ENCODE measurements at places on chromosomes 7 and 10. TPM values are rescaled to one million over a fixed set of nuclear protein-coding genes. Genes with fewer than 3 reads are reported as not detected.

The ARF5 gene
- total RNA-seq = 163 TPM

The INA gene
- total RNA-seq = 18.6 TPM

The FZD1 gene
- total RNA-seq = 2.6 TPM

The SLC26A4 gene
- 0.02 TPM for total RNA-seq

The LIPF gene
- total RNA-seq = not detected

The PNLIPRP1 gene
- total RNA-seq = not detected

The CYP2C9 gene
- not detected for total RNA-seq

The AS3MT gene
- 2.6 TPM for total RNA-seq

The MMP21 gene
- not detected for total RNA-seq

The MACROH2A2 gene
- 24.6 TPM for total RNA-seq

The SYCE1 gene
- total RNA-seq = not detected

The PPP1R17 gene
- not detected for total RNA-seq

The CPN1 gene
- total RNA-seq = 0.19 TPM

The RNF133 gene
- not detected for total RNA-seq

The ANKRD61 gene
- 0.26 TPM for total RNA-seq

The ATOH7 gene
- total RNA-seq = 0.21 TPM

The ADGRA1 gene
- total RNA-seq = 0.42 TPM

The SPDYE16 gene
- total RNA-seq = not detected

The MINDY3 gene
- 15.0 TPM for total RNA-seq

The RARRES2 gene
- total RNA-seq = not detected

The ALKBH4 gene
- 10.9 TPM for total RNA-seq

The FEZF1 gene
- not detected for total RNA-seq

The CDNF gene
- total RNA-seq = 0.86 TPM

The CALCR gene
- total RNA-seq = 0.05 TPM

The FXYD4 gene
- total RNA-seq = not detected

The CLCN1 gene
- total RNA-seq = 0.05 TPM

The FIS1 gene
- total RNA-seq = 129 TPM

The KLF14 gene
- total RNA-seq = 0.02 TPM

The GPR26 gene
- total RNA-seq = not detected

The UTF1 gene
- total RNA-seq = not detected
